Articular chondrocyte of knee joint (primary cell): ENCODE measurements at places on chromosomes 2 and 18. TPM values are rescaled to one million over a fixed set of nuclear protein-coding genes. Genes with fewer than 3 reads are reported as not detected.

The SERPINB12 gene
- total RNA-seq: not detected in 2 replicates

The SERPINB7 gene
- total RNA-seq: 0.11 TPM in 1 of 2 replicates, not detected in the other

The SLC23A3 gene
- total RNA-seq: 1.8 and 2.2 TPM in 2 replicates

The TOGARAM2 gene
- total RNA-seq: under 0.01 and 0.26 TPM in 2 replicates
